Hematopoietic multipotent progenitor cell treated with erythropoietin and hydrocortisone succinate and interleukin-3 and kit ligand, for 6 days (in vitro differentiated cells): ENCODE measurements at places on chromosomes 11 and 22.

DNA sequence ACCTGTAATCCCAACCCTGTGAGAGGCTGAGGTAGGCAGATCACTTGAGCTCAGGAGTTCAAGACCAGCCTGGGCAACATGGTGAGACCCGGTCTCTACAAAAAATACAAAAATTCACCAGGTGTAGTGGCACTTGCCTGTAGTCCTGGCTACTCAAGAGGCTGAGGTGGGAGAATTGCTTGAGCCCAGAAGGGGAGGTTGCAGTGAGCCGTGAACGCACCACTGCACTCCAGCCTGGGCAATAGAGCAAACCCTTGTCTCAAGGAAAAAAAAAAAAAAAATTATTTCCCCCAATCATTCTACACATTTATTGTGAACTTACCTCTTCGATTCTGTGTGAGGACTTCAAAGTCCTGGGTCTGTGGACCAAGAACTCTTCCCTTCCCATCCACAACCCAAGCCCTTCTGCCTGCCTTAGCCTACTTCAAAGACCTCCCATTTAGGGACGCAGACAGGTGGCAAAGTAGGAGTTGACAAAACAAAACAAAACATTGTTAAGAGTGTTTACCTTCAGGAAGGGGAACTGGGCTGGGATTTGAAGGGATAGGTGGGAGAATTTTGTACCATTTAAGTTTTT, 3.8 kb upstream of the WEE1 start:
- no peak for DNase-seq

GRCh38 chr22:36358533-36359469, 29.0 kb downstream of the MYH9 start:
- no peak for DNase-seq

DNA sequence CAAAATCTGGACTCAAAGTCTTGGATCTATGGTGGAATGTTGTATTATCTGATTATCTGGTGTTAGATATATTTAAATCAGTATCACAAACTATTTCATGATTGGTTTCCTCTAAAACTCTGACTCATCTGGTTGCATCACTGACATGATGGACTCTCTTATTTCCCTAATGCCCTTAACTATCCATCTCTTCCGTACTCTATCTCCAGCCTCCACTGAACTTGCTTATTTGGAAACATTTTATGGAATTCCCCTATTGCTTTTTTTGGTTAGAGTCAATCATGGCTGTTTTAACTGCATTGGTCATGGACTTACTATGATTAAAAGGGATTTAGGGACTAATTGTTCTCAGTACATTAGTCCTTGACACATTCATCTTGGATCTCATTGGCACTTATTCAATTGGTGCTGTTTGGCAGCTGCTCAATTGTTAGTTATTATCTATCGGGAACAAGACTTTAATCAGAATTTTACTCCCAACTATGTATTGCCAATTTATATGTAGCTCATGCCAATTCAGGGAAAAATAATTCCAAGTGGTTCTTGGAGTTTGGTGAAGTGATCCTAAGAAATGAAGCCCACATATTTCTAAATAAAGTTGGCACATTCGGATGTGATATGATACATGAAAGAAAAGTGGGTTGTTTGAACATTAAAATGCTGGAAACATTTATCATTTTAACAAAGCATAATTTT, 942.0 kb upstream of the CCDC90B start:
- no peak for DNase-seq

- no peak for DNase-seq
Measured at GRCh38 chr11:28242596-28242995, 134.4 kb downstream of the METTL15 start.

DNA sequence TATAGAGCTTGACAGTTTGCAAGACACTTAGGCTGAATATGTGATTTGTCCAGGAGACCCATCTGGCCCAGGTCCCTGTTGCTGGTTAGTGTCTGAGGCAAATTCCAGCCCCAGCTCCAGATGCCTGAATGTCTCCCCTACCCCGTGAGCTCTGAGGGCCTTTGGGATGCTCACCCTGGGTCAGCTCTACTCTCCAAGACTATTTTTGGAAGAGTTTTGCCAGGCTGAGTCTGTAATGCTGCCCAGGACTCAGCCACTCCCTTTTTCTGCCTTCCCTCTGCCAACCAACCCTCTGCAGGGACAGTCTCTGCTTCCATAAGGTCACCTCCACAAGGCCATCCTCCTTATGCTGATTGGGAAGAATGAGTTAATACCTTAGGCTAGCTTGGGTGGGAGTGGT, 66.3 kb downstream of the CABIN1 start:
- DNase-seq: no peak

DNA sequence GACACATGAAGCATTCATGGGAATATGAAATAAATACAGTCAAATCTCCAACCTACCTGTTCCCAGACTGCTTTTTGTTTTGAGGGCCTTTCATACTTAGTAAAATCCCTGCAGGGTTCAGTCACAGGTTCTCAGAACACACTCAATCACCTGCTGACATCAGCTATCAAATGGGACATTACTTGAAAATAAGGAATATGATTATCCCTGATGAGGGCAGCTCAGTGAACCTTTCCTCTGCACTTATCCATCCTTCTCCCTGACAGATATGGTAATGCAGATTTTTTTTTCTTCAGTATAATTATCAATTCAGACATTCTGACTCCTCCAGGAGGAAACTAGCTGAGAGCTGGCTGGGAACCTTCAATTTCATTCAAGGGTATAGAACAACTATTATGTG, 1127.4 kb upstream of the CCDC90B start:
- DNase-seq: no peak

DNA sequence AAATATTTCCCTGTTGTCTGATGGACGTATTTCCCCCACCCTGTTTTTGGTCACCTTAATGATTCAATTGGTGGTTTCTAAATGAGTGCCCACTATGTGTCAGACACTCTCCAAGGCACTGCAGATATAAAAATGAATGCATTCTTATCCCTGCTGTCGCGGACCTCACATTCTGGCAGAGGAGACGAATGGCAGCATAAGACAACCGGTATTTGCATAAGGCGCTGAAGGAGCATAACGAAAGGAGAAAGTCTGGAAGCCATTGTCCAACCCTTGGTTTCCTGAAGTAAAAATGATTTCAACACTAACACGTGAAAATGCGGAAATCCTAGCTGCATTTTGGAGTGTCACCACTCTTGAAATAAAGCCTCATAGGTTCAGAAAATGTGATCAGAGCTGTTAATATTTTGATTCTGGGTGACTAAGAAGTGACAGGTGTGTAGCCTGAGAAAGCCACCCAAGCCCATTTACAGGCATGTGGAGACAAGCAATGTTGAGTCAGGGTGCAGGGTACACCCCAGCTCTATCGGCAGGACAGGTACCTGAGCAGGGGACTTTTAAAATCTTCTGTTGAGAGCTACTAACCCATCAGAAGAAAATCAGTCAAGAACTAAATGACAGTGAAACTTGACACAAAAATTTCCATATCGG, 10.1 kb upstream of the GAB2 start:
- DNase-seq: peak; percentile 49
